ENCODE measurements at places on chromosomes 6 and 20. TPM values are rescaled to one million over a fixed set of nuclear protein-coding genes. Genes with fewer than 3 reads are reported as not detected.

DNA sequence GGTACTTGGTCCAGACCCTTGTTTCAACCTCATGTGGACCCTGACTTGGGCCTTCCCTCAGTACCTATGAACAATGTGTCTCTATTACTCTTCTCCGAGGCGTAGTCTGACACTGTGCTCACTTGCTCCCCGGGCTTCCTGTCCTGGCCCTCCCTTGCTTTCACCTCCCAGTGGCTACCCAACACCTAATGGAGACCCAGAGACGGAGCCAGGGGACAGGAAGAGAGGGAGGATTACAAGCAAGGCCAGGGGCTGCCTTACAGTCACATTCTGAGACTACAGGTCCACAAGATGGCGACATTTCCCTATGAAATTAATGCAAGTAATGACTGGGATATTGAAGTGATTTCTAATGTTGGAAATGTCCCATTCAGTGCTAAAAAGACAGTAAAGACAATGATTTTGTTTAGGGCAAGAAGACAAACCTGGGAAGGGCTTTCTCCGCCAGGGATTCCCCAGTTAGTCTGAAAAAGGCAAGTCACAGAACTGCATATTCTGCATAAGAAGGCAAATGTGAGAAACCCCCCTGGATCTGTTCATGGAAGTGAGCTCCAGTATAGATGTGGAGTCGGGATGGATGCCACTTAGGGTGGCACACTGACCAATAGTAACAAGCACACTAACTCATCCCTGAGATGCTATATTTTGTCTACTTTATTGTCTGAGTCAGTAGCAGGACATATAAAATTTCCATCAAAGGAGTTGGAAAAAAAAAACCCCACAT is 44.0 kb upstream of the ZBTB24 start:
- no peak for DNase-seq

- DNase-seq = no peak
Measured at GRCh38 chr6:79246891-79247290, 12.4 kb upstream of the HMGN3 start.

GRCh38 chr6:64504503-64504902 is 868.9 kb downstream of the PHF3 start:
- DNase-seq = no peak

DNA sequence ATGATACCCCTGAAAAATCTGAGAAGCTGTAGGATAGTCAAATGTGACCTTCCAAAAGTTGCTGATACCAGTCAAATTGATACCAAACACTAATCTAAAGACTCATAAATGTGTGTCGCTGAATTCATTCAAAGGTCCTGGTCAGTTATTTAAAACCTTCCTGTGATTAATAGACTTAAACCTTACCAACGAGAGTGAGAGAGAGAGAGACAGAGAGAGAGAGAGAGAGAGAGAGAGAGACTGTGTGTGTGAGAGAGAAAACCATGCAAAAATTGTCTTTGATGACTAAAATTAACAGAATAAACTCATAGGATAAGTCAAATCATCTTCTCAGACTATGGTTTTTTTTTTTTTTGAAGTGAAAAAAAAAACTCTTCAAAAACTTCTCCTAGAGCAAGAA is 370.9 kb upstream of the HS3ST5 start:
- no peak for DNase-seq

Gene RBM24
- total RNA-seq = 1.8 TPM

Gene BTN1A1
- not detected for total RNA-seq
